ENCODE measurements at places on chromosomes 7 and 10. TPM values are rescaled to one million over a fixed set of nuclear protein-coding genes. Genes with fewer than 3 reads are reported as not detected.

Gene GIMAP8
- total RNA-seq: 20.0 TPM

Gene PHF14
- total RNA-seq: 35.5 TPM

Gene SLC18A3
- not detected for total RNA-seq

Gene SPAG6
- total RNA-seq: 0.36 TPM

Gene MACC1
- 0.69 TPM for total RNA-seq

Gene PRSS2
- total RNA-seq: 9.3 TPM

Gene FZD1
- total RNA-seq: 49.2 TPM

Gene SEMA3A
- total RNA-seq: 11.0 TPM

Gene PDK4
- total RNA-seq: 34.1 TPM

Gene SVIL
- total RNA-seq: 374 TPM

Gene TAS2R60
- 2.7 TPM for total RNA-seq

Gene UTF1
- total RNA-seq: not detected

Gene CAV2
- 131 TPM for total RNA-seq

GRCh38 chr7:4270268-4270667 lies 411.8 kb upstream of the FOXK1 start:
- DNase-seq: no peak

DNA sequence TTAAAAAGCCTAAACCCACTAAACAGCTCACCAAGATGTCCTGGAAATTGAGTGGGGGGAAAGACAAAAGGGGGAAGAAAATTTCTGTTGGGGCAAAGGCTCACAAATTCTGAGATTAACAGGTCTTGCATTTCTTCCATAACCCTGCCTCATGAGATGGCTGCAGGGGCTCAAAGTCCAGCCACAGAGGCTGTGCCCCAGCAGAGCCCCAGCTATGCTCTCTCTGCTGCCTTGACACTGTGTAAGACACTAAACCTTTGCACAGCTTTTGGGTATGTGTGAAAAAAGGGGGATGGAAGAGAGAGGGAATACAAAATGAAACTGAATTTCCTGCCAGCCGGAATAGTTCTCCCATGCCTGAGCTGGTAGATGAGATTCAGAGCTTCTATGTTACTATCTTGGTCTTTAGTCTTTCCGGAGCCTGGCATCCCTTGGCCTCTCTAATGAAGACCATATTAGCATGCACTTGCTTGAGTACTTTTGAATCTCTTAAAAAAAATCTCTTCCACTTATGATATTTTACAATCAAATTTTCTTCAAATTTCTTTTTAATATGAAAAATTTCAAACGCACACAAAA lies 240.0 kb upstream of the IMMP2L start:
- DNase-seq: no peak

DNA sequence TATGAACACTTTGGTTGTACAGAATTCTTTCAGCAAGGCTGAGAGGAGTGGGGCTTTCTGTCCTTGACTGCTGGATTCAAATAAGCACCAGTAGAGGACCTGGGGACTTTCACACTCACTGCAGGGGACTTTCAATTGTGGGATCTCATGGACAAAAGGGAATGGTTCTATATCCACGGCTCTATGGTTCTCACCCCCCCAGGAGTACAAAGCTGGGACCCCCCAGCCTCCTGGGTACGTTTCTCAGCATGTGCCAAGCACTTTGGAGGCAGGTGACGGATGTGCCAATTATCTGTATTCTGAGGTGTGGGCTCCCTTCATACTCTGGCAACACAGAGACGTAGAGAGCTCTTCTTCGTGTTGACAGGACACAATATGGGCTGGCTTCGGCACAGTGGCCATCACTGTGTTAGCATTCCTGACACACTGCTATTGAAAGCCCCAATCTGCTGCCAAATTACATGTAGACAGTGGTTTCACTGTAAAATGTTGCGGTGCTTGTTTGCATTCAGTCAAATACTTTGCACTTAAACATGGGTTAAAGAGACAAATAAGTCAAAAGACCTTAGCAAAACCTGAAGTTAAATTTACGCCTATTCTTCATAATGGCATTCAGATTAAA lies 92.7 kb upstream of the SAMD8 start:
- no peak for DNase-seq

DNA sequence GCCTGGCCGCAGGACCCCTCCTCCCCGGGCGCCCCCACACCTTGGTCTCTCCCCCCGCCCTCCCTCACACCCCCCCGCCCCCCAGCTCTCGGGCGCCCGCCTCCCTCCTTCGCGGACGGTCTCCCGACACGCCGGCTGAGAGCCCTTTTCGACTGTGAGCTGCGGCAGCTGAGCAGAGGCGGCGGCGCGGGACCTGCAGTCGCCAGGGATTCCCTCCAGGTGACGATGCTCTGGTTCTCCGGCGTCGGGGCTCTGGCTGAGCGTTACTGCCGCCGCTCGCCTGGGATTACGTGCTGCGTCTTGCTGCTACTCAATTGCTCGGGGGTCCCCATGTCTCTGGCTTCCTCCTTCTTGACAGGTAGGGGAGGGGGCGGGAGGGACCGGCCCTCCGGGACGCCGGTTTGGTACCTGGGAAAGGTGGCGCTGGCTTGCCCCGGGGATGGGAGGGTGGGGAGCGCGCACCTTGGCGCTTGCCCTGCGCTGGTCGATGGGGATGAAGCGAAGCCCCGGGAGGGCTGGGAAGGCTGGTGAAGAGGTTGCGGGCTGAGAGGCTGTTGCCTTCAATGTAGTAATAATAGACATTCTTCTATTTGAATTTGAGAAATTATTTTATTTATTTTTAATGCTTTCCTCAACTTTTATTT lies at the start of gene BMPER:
TSS of gene BMPER (plus strand) at position 151 of the 644 bp plus-strand sequence. CDS start at position 226, 75 bp downstream.
- peak; percentile 80 for DNase-seq

- DNase-seq: no peak
Measured at GRCh38 chr10:125441151-125441550, 241.8 kb downstream of the TEX36 start.

DNA sequence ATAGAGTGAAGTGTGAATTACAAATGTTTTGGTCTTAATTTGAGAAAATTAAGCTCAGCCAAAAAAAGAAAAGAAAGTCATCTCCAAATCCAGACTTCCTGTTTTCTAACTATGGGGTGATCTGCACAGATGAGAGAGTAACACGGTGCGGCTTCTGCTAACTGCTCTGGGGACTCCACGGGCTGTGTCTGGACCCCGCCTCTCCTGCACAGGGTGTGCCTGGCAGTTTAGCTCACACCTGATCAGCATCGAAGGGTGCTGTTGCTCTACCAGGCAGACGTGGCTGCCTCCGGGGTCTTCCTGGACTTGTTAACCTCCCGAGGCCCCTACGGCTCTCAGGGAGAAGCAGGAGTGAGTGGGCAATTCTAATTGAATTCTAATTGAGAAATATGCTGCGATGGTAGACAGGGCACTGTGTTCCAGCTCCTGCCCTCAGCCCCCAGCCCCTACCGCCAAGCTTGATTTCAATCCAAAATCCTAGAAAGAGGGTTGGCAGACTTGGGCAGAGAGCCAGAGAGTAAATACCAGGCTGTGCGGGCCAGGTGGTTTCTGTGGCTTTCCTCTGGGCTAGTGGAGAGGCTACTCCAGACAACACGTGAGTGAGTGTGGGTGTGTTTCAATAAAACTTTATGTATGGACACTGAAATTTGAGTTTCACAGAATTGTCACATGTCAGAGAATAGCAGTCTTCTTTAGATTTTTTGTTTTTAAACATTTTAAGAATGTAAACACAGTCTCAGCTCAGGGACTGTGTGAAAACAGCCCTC lies 13.4 kb downstream of the SHH start:
- no peak for DNase-seq

DNA sequence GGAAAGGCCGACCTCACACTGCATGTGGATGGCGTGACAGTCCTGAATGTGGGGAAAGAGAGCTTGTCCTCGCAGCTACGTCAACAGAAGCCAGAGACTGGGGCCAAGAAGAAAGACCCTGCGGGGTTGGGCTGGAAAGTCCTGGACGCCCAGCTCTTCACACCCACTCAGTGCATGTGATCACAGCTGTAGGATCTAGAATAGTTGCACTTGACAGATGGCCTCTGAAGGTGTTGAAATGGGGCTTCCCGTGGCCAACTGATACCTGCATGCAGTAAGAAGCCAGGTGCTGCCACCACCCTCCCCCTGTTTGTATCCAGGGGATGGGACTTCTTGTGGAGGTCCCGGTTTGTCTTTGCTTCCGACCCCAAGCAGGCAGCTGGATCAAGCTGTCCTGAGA lies 34.1 kb upstream of the OCM2 start:
- DNase-seq: no peak

GRCh38 chr10:80407812-80408241 lies 524 bp upstream of the PRXL2A start:
- DNase-seq: no peak
